ENCODE measurements at places on chromosomes 13 and 19.

- DNase-seq, result no peak
These were observed 7.2 kb upstream of the ASPDH start for GRCh38 chr19:50520822-50521465.

- DNase-seq, result no peak
These were observed 1209.7 kb upstream of the PCDH9 start for GRCh38 chr13:68439817-68440216.

- DNase-seq, result no peak
These were observed 85.2 kb upstream of the SPATA13 start for GRCh38 chr13:24075137-24075975.

- no peak for DNase-seq
These were observed 57.7 kb upstream of the TEX29 start for GRCh38 chr13:111262715-111263114.

DNA sequence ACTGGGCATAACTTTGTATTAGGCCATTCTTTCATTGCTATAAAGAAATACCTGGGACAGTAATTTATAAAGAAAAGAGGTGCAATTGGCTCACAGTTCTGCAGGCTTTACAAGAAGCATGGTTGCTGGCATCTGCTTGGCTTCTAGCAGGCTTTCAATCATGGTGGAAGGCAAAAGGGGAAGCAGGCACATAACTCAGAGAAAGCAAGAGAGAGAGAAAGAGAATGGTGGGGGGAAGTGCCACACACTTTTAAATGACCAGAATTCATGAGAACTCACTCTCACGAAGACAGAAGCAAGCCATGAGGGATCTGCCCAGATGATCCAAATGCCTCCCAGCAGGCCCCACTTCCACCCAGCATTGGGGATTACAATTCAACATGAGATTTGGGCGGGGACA lies 179.7 kb downstream of the SPRY2 start:
- DNase-seq, result no peak
